Naive thymus-derived CD4-positive, alpha-beta T cell (primary cell): ENCODE measurements at places on chromosomes 6 and 20.

GRCh38 chr20:56911946-56912345 lies 282.8 kb downstream of the TFAP2C start:
- no peak for DNase-seq

DNA sequence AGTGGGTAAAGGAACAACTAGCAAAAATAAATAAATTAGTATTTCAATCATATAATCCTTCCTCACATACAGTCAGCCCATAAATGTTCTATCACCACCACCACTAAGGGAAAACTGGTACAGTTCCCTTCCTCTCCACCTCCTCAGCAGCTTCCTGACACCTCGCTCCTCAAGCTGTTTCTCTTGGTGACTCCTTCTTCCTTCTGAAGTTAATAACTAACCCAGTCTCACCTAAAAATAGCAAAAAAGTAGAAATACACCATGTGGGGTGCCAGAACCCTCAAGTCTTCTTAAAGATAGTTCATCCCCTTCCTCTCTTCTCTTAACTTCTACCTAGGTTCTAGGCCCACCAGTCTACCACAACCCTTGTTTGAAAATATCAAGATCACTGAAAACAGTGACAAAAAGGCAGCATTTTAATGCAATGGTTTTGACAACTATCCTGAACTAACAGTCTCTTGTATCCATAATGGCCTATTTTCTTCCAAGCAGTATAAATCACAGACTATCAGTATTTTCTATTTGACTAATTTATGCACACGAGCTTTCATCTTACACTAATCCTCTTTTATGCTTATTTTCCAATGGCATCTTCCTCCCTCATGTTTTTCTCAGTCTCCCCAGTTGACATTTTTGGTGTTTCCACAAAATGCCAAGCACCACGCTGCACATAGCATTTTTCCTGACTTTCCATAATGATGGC lies 85.5 kb downstream of the KHDC1L start:
- DNase-seq = no peak

DNA sequence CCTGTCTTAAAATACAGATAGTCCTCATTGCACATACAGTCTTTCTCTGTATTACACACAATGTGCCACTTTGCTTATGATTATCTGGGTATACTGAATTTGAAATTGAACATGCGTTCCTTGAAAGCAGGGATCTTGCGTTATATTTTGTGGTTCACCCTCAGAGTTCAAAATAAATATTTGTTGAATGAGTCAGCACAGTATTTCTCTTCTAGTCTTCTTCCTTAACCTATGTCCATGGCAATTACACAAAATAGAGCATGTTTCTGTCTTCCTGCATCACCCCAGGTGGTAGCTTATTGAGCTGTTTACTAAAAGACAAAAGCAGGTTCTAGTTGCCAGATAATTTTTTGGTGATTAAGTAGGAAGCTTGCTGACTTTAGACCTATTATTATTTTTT lies 272.9 kb upstream of the FERMT1 start:
- DNase-seq = no peak

- DNase-seq = no peak
Observed at GRCh38 chr6:45956663-45957062, 59.0 kb downstream of the CLIC5 start.

GRCh38 chr20:37382482-37383120 lies 36.7 kb downstream of the SRC start:
- no peak for DNase-seq

GRCh38 chr20:44650771-44651433 lies 597 bp downstream of the ADA start:
- DNase-seq = peak; percentile 47

DNA sequence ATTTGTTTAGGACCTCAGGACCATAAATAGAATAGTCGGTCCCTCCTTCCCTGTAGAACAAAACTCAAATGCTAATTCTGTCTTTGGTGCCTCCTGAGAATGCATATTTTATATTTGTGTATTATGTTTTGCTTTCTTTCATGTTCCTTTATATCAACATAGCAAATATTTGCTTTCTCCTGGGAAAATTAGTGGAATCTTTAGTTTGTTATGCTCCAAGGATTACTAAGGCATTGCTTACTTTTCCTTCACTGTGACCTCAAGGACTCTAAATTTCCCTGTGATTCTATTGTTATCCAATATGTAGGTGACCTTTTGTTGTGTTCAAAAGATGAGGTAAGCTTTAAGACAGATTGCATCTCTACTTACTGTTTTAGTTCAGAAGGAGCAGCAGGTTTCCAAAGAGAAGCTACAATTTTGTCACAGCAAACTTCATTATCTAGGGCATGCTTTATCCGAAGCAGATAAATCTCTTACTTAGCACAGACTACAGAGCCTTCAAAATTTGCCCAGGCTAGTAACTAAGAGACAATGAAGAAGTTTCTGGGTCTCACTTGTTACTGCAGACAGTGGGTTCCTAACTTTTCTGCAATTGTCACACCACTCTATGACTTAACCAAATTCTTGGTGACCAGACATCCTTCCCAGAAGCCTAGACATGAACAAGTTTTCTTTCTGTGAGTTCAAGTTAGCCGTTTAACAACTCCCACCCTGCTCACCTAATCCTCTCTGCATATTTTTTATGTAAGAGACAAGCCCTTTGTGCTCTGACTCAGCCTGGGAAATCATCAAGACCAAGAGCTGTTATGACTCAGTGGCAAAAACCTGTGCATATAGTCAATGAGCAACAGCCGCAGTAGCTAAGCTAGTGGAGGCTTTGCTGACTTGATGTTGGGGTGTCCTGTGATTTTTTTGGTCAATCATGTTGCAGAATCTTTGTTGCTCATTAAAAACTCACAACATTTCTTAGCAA lies 378.8 kb downstream of the QKI start:
- no peak for DNase-seq

GRCh38 chr6:148524976-148525375 lies 182.3 kb downstream of the SASH1 start:
- no peak for DNase-seq

GRCh38 chr6:137121401-137121997 lies 51.9 kb downstream of the IL22RA2 start:
- no peak for DNase-seq

DNA sequence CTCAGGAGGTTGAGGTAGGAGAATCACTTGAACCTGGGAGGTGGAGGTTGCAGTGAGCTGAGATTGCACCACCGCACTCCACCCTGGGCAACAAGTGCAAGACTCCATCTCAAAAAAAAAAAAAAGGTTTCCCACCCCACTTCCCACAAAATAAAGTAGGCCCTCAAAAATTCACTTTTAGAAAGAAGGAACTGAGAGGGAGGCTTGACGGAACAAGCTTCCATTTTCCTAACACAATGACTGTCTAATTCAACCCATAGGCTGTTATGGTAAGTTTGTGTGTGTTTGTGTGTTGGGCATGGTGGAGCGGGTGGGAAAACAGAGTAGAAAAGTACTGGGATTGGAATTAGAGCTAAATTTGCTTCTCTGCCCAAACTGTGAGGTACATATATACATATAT lies 98.4 kb upstream of the MAN1A1 start:
- no peak for DNase-seq

DNA sequence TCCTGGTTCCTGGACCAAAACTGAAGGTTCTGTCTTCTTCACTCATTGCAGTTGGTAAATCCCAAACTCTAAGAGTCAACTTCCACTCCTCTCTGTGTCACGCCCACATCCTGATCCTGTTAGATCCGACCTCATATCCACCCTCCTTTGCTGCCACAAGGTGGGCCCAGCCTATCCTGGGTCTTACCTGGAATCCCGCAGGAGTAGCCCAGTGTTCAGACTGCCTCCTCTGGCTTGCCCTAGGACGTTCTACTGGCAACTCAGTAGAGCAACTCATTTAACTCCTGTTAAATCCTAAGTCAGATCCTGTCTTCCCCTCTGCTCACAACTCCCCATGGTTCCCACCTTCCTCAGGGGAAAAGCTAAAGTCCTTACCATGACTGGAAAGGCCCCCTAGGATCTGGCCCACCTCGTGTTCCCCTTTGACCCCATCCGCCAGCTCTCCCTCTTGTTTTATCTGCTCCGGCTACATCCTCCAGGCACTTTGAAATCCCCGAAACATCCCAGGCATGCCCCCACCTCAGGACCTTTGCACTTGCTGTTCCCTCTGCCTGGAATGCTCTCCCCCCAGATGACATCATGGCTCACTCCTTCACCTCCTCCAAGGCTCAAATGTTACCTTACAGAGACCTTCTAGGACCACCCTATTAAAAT lies 43.9 kb downstream of the TFEB start:
- no peak for DNase-seq

- no peak for DNase-seq
Observed at GRCh38 chr6:153056308-153056707, 53.8 kb upstream of the MTRF1L start.

DNA sequence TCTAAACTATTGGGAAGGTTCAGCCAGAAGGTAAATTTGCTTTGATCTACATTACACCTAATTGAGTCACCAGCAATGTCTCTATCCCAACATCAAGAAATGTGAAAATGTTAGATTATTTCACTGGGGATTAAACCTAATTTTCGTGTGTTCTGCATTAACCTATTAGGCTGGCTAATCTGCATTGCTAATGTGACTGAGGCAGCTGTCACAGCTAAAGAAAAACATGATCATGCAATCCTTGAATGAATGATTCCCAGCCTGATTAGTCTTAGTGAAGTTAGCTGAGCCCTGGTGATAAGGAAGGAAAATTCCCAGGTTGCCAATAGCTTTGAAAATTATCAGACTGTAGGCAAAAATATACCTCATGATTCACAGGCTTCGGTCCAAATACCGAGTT lies 135.3 kb downstream of the LINC00237 start:
- no peak for DNase-seq

- DNase-seq = no peak
Observed at GRCh38 chr20:1618479-1618878, 1.3 kb downstream of the SIRPB1 start.

DNA sequence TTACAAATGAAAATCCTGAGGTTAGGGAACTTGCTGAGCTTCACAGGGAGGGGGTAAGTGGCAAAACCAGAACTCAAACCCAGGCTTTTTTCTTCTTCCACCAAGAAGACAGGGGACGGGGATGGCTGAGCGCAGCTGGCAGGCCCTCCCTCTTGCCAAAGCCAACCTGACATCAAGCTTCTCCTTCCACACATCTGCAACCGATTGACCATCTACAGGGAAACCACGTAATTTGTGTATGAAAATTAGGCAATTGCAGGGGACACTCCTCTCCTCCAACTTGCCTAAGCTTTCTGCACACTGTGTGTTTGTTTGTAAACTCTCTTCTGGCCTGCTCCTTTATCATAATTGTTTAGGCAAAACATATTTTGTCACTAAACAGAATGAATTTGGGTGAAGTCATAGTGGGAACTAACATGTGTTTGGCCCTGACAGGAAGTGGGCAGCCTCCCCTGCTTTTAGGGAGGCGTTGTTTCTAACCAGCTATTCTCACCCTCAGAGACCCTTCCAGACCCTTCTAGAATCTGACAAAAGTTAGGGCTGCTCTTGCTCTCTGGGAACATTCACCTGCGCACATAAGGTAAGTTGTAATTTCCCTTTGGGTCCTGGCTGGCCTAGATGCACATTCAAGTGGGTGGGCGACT lies 18.9 kb downstream of the ZNF831 start:
- DNase-seq = no peak

- no peak for DNase-seq
Observed at GRCh38 chr6:4426968-4427367, 291.6 kb upstream of the ECI2 start.

- no peak for DNase-seq
Observed at GRCh38 chr20:48035961-48036731, 250.9 kb upstream of the SULF2 start.

GRCh38 chr6:144159742-144160141 lies 9.4 kb downstream of the STX11 start:
- DNase-seq = no peak

DNA sequence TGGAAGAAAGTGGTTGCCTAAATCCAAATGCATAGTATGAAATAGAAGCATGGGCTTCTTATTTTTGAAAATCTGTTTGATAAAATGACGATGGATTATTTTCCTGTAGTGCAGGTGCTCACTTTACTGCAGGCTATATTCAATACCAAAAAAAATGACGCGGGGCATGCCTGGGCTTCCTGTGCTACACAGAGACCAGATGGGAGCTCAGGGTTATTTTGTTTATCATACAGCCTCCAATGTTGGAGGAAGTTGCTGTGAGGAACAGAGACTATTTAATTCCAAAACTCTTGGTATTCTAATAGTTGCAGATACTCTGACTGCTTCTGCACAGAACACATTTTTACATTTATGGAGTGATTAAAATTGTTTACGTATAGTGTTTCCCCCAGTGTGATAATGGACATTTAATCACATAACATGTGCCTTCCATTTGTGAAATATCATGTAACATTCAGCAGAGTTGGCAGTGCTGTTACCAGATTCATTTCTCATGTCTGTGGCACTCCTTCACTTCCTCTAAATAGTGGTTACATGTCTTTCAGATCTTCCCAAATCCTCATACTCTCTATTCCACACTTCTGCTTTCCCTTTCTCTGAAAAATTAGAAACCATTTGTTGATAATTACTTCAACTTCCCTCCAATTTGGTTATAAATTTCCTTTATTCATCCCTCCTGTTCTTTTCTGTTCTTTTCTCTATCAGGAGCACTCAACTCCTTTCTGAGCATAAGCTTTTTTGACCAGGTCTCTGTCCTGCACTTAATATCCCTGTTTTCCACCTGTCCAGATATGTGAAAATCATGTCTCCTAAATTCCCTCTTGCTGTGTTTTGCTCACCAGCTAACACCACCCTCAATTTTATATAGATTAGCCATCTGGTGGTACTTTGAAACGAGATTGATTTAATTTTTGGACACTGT lies 121.6 kb downstream of the ADGRB3 start:
- no peak for DNase-seq

- DNase-seq = no peak
Observed at GRCh38 chr6:154950979-154951344, 44.2 kb upstream of the TIAM2 start.

DNA sequence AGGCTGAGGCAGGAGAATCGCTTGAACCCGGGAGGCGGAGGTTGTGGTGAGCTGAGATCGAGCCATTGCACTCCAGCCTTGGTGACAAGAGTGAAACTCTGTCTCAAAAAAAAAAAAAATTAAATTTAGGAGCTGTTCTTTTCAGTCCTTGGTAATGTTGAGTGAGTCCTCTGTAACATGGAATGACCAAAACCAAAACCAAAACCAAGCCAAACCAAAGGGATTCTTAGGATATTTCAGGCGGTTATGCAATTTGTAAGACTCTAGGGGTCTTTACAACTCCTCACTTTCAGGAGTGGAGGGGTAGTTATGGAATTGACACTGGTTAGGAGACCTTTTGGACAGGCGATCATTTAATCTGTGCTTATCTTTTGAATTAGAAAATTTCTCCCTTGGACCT lies 15.8 kb downstream of the TIAM2 start:
- DNase-seq = no peak

GRCh38 chr6:2733324-2733723 lies 17.4 kb downstream of the MYLK4 start:
- DNase-seq = peak; percentile 29

DNA sequence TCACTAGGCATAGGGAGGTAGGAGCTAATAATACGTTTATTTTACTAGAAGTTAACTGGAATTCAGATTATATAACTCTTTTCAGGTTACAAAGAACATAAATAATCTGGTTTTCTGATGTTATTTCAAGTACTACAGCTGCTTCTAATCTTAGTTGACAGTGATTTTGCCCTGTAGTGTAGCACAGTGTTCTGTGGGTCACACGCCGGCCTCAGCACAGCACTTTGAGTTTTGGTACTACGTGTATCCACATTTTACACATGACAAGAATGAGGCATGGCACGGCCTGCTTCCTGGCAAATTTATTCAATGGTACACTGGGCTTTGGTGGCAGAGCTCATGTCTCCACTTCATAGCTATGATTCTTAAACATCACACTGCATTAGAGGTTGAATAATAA lies 1.1 kb downstream of the HFE start:
- DNase-seq = no peak

- no peak for DNase-seq
Observed at GRCh38 chr6:123529843-123530242, 106.9 kb downstream of the TRDN start.
